ENCODE measurements at places on chromosomes 7 and 10.

DNA sequence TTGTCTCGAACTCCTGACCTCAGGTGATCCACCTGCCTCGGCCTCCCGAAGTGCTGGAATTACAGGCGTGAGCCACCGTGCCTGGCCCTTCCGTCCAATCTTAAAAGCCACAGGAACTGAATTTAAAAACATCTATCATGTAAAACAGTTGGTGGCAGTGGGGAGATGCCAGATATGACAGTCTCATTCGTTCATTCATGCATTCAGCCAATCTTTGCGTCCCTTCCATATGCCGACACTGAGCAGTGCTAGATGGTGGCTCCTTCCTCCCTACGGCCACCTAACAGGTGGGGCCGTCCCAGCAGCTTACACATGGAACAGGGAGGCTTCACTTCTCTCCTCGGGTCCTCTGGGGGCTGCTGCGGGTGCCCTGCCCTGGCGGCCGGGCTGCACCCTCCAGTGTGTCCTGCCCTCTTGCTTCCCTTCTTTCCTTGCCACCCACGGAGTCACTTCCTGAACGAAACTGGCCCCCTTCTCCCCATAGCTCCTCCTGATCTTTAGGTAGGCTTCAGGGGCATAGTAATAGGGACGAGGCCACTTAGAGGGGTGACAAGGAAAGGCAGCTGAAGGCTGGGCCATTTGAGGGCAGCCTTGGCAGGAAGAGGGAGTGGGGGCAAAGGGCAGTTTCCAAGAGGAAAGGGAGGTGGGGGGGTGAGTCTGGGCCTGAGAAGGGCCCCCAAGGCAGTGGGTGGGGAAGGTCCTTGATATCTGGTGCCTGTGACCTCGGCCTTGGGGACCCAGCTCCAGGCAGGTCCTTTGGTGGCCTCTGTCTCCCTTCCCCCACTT, 53.8 kb downstream of the PROSER2 start:
- no peak for DNase-seq

- peak; percentile 78 for DNase-seq
Measured at GRCh38 chr7:26052706-26053105, 99.3 kb upstream of the NFE2L3 start.

DNA sequence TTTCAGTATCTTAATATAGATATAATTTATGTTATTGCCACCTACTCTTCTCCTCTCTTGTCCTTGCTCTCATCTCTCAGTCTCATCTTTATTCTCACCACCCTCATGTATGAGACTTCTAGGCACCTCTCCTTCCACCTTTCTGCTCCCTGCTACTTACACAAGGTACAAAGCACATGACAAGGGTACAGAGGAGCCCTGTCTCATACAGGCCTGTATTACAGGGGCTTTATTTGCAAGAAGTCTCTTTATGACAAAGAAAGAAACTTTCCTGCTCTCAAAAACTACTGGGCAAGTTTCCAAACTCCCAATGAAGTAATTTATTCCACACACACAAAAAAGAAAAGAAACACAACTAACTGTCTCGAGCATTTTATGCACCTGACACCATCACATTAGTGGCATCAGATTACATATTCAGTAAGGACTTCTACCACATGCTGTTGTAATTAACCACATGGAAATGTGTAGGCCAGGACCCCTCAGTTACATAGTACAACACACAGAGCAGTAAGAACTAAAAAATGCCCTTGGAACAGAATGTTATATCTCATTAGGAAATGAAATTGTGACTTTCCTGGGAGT, 253.1 kb downstream of the FZD1 start:
- DNase-seq = no peak

DNA sequence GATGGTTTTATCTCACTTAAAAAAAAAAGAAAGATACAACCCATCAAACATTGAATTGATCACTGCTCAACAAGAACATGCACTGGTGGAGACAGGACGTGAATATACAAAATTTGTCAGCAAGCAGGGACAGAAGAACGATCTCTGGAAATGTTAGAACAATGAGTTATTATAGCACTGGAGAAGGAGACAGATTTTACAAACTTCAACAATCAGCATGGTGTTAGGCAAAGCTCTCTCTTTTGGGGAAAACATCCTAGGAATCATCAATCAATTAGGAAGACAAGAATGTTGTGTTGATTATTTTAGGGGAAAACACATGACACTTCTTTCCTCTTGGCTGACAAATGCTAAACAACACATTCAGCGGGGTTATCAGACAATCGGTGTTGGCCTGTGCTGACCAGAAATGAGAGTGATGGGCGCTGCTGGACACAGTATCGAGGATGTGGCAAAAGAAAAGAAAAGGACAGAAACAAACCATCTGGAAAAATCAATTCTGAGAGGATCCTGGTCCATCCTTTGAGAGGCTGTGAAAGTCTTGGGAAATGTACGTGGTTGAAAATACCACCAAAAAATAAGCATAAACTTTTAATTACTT, 103.9 kb downstream of the RAPGEF5 start:
- DNase-seq = no peak

DNA sequence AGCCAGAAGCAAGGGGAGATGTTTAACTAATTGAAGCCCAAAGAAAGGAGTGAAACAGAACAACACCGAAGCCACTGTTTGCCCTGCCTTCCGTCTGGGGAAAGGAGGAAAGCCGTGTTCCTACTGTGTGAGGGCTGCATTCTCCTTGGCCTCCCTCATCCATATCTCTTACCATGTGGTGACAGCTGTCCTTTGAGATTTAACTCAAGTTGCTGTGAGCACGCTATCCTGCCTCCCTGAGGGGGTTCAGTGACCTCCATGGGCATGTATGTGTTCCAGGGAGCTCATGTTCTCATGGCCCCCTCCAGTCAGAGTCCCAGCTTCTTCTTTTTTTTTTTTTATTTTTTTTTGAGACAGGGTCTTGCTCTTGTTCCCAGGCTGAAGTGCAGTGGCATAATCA, 26.2 kb upstream of the CRHR2 start:
- DNase-seq = no peak

DNA sequence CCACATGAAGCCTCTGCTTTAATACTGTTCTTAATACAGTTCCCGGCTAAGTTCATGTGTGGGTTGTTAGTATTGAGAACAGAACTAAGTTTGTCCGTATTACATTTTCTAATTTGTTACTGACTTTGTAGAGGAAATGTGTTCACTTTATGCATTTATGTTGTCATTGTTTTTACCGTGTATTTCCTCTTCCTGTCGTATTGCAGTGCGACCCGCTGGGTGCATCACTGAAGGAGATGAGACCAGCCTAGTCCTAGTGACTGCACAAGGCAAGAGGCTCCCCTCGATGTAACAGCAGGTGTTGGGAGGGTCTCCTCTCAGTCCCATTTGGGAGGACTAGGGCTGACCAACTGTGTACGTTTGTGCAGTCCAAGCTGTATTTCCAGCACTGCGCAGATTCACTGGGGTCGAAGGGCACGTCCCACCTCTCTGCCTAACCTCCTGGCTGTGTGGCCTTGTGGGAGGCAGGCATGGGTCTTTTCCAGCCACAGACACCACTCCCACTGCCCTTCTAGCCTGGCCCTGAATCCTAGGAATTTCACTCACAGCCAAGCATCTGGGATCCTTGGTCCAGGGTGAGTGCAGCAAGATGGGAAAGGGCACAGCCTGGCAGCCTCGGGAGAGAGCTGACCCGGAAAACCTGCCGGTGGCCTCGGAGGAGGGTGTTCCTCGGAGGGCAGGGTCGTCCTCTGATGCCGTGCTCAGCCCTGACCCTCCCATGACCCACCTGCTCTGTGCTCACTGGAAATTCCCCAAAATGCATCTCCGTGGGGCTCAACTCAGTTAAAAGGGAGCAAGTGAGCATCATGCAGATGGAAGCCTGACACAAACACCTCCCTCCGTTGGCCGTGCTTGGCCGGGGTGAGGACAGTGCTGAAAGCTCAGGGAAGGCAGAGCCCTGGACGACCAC, 63.9 kb upstream of the FAM20C start:
- no peak for DNase-seq

DNA sequence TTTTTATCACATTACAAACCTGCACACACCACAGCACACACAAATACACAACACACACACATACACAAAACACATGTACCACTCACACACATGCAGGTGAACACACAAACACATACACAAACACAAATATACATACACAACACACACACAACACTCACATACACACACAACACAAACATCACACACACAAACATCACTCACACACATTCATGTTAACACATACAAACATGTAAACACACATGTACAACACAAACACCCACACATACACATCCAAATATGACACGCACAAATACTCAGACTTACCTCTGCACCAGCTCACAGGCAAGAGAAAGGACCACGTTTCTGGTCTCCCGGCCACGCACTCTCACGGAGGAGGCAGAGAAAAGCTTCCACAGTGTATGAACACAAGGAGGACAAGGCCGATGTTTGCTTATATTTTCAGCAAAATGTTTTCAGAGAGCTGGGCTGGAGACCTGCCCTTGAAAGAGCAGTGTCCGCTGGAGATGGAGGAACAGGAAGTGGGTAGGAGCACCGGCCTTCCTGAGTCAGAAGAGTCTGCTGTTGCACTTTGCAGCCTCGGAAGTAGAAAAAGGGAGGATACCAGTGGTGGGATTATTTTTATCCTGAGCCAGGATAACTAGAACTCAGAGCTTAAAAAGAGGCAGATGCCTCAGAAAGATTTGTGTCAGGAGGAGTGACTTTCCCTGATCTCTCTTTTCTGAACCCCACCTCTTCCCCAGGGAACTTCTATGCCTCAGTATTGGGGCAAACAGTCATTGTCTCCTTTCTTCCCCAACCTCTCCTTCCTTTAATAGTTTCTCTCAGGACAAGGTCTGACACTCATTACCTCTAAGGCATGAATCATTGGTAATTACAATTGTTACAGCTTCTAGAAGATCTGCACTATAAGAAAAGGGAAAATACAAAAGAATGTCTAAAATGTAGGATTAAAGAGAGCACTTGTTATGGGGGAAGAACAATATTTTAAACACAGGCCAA, at the start of gene GIMAP6:
Gene GIMAP6, minus strand, starts transcription at position 520 of the 999 bp plus-strand sequence. CDS start 2,243 bp downstream, outside the sequence.
- DNase-seq = no peak

DNA sequence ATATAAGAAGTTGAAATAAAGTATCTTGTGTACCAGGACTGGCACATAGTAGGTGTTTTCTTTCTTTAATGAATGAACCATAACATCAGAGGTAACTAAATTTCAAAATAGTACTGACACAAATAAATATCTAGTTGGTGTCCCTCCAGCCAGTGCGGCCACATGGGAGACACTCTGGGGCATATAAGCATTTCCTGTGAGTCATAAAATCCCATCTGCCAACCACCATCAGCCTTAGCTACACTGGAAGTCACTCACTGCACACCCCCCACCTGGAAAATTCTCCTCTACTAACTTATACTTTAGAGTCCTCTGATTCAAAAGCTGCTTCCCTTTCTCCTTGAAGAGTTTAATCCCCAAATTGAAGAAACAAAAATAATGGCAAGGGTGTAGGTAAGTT, 32.5 kb downstream of the DYDC1 start:
- peak; percentile 21 for DNase-seq

DNA sequence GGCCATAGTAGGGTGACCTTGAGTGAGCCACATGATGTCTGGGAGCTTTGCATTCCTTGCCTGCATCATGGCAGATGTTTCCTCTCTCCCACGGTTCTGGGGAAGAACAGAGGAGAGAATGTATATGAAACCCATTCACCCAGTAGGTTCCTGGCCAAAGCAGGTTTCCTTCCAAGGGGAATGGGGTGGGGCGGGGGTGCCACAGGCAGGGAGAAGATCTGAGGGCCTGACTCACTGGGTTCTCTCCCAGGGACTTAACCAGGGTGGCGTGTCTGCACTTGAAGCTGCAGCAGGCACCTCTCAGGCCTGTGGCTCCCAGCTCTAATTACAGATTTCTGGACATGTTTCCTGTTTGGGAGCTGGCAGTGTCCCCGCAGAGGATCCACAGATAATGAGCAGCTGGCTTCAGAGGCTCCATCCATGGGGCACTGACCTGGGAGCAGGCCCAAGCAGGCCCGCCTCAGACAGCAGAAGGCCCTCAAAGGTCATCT, 50.2 kb upstream of the ZMIZ1 start:
- peak; percentile 93 for DNase-seq

GRCh38 chr7:132009778-132010177, 453.4 kb upstream of the PODXL start:
- no peak for DNase-seq

DNA sequence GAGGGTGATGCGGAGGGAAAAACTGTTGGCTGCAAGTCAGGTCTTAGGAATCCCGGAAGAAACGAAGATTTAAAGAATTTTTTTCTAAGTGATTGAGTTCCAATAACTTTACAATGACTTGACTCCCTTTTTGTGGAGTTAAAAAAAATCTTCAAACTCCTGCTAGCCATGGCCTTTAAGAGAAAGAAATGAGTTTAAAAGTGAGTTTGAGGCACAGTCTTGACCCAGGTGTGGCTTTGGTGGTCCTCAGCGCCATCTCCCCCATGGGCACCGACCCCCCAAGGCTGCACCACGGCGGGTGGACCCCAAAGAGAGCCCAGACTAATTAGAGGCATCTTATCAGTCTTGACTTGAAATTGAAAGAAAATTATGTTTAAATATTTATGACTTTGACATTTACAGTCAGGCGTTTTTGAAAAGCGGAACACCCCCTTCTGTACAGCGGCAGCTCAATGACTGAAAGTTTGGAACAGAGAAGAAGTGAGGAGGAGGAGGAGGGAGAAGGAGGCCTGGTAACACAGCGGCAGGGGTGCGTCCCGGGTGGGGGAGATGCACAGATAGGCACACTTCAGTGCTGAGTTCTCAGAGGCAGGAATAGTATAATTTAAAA, 349.6 kb downstream of the DNAJB6 start:
- DNase-seq = no peak

DNA sequence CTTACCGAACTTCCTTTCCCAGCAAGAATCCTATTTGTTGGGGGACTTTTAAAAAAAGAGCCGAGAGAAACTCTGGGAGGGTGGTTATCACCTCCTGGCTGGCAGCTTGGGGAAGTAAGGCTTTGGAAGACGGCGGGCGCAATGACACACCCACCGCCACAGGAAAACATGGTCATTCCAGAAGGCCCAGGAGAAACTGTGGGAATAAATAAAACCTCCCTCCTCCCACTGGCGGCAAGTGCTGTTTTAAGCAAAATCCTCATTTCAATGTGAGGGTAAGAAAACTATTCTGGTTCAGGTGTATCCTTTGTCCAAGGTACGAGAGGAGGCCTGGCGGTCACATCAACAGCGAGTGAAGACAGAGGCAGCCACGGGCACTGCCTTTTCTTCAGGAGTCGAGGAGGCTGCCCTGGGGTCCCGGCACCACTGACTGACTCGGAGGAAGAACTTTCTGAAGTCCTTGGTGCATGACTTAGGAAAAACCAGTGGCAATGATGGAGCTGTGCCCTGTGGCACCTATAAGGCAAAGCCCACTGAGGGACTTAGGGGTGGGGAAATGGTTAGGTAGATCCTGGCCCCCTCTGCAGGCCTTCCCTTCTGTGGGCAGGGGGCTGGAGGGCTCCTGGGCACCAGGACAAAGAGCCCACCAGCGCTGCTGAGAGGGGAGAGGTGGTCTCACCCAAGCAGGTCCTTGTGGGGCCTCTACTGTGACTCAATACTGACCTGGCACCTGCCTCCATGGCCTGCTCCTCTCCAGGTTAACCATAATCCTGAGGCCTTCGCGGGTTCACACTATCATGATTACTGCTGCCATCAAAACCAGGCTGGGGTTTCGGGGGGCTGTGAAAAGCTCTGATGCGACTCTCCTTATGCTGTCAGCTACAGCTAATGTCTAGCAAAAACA, 21.4 kb downstream of the DNAJB12 start:
- DNase-seq = no peak

GRCh38 chr10:19749185-19749729, 67.0 kb upstream of the PLXDC2 start:
- peak; percentile 2 for DNase-seq

GRCh38 chr7:101722247-101722646, 93.2 kb upstream of the MYL10 start:
- no peak for DNase-seq
